ENCODE measurements at places on chromosomes 11 and 22.

GRCh38 chr11:131206671-131207070, 163.7 kb upstream of the NTM start:
- DNase-seq = no peak

GRCh38 chr11:102254047-102254446, 63.2 kb upstream of the BIRC3 start:
- DNase-seq = no peak

DNA sequence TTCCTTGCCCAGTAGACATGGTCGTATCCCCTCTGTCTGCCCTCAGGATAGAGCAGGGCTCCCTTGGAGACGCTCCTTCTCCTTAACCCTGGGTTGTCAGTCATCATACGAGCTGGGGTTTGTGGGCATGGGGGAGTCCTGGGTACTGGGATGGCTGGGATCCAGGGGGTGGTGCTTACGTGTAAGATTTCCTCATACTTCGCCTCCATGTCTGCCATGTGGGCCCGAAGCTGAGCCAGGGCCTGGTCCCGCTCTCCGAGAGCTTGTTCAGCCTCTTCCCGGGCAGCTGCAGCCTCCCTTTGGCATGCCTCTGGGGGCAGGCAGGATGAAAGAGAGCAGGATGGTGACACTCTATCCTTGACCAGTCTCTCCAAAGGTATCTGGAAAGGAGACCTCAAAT, 5.3 kb downstream of the NHERF4 start:
- no peak for DNase-seq

DNA sequence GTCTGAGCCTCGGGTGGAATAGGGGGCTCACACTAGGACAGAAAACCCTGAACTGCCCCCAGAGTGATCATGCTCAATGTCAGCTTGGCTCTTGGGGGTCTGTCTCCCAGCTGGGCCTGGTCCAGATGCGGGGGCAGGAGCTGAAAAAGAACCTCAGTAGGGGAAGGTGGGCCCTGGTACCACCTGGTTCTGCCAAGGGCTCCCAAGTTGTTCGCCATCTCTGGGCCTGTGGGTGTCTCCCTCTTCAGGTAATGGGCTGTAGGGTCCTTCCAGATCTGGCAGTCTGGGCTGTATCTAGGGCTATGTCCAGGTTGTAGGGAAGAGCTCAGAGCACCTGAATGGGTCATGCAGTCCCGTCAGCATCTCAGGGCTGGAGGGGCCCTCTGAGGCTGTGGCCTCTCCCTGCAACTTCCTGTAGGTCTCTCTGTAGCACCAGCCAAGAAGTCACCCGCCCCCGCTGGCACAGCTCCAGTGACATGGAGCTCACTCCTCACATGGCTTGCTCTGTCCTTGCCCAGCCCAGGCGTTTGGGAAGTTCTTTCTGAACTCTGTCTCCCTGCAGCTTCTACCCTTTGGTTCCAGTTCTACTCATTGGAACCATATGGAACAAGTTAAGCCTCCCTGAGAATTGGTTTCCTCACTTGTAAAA, 33.0 kb upstream of the SOX10 start:
- peak; percentile 54 for DNase-seq

- no peak for DNase-seq
Observed at GRCh38 chr11:128195057-128195751, 392.2 kb downstream of the ETS1 start.

DNA sequence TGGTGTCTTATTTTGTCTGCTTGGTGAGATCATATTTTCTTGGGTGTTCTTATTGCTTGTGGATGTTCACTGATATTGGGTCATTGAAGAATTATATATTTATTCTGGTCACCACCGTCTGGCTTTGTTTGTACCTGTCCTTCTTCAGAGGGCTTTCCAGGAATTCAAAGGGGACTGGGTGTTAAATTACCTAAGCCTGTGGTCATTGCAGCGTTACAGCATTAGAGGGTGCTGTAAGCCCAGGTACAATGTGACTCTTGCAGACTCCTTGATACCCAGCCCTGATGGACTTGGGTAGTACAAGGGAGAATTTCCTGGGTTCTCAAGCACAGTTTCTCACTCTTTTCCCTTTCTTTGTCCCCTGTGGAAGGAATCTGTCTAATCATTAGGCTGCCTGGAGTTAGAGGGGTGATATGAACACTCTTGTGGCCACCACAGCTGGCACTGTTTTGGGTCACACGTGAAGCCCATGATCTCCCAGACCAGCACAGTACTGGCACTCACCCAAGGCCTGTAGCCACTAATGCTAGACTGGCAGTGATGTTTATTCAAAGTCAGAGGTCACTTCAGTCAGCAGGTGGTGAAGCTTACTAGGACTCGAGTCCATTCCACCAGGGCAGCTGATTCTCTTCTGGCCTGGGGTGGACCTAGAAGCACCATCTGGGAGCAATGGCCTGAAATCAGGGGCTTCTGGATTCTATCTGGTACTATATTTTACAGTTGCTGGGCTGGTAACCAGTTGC, 56.1 kb upstream of the NARS2 start:
- DNase-seq = no peak

- no peak for DNase-seq
Observed at GRCh38 chr11:125433454-125434121, 62.5 kb downstream of the FEZ1 start.

All from retinal pigment epithelial cell (primary cell).